ENCODE measurements at places on chromosomes 16 and 17.

DNA sequence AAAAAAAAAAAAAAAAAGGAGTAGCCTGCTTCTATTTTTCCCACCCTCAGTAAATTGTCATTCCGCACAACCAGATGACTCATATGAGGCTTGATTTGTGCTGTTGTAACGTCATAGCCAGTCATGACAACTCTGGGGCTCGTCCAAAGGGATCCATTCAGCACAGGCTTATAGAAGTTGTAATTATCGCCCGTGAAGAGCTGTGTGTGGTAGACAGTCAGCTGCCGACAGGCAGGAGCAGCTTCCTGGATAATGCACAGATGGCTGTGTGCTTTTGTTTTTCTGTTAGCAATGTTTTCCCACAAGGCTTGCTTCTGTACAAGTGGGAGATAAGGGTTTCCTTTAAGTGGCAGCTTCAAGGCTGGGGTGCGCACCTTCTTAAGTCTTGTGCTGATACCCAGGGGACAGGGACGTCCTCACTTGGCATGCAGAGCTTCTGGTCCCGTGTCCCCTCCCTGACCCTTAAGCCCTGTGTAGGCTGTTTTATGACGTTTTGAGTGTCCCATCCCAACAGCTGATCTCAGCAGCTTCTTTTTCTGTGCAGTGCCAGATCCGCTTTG lies 26.0 kb downstream of the SNX29 start:
- DNase-seq: no peak

DNA sequence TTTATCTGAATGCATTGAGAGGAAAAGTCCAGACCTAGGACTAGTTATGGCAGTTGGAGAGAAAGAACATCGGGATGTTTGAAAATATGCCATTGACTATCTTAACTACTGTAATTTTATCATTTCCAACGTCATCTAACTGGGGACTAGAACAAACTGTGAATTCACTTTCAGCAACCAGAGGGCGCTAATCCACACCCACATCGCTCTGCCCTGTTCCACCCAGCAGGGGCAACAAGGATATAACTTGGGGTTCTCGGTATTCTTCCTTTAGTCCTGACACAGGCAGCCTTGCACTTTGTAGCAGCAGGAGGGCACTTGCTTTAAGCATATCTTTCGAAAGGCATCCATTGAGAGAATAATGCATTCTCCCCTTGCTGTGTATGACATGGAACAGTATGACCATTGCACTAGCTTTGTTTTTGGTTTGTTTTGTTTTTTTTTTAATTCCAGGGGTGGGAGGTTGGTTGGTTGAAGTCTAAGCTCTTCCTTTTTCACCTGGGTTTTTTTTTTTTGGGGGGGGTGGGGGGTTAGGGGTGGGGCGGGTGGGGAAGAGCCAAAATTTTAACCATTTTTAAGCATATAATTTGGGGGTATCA lies 31.5 kb downstream of the SIAH1 start:
- peak; percentile 43 for DNase-seq

GRCh38 chr16:9092978-9093344 lies 1.5 kb downstream of the HAPSTR1 start:
- no peak for DNase-seq

- DNase-seq: no peak
These were observed 148.2 kb downstream of the IRX5 start for GRCh38 chr16:55078699-55079410.

- no peak for DNase-seq
These were observed 2.9 kb upstream of the CCDC102A start for GRCh38 chr16:57539072-57539796.

All from stimulated activated CD4-positive, alpha-beta T cell treated with anti-CD3 and anti-CD28 coated beads, Interleukin-4, amount 100 ng/mL, for 48 hours (primary cell).